Stimulated activated CD4-positive, alpha-beta T cell treated with anti-CD3 and anti-CD28 coated beads, TNF-alpha, amount 100 ng/mL, for 24 hours (primary cell): ENCODE measurements at places on chromosomes 12 and 14.

GRCh38 chr12:104329707-104330532, 26.4 kb downstream of the EID3 start:
- DNase-seq, result no peak

- DNase-seq, result no peak
Measured at GRCh38 chr12:88308825-88309224, 166.7 kb downstream of the TMTC3 start.

DNA sequence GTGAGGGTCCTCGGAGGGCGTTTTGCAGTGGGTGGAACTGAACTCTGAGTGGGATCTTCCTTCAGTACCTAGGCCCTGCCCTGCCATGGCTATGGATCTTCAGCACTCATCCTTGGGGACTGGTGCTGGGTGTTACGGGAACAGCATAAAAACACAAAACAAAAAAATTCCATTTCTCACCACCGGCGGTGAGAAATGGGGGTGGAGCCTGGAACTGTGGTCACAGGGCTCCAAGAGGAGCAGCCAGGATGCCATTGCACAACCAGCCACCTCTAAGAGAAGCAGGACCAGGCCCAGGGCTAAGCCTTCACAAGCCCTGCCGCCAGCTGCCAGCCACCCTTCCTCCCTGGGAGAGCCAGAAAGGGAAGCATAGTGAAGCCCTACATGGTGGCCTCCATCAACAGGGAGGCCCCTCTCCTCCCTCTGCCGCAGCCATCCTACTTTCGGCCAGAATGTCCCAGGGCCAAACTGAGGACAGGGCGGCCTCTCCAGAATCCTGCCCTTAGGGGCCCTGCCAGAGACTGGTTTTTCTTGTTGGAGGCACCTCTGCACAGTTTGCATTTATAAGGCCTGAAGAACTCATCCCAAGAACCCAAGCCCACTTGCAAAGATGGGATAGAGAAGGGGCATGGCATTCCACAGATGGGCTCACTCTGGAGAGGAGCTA, 76.5 kb downstream of the VCPKMT start:
- DNase-seq, result no peak

DNA sequence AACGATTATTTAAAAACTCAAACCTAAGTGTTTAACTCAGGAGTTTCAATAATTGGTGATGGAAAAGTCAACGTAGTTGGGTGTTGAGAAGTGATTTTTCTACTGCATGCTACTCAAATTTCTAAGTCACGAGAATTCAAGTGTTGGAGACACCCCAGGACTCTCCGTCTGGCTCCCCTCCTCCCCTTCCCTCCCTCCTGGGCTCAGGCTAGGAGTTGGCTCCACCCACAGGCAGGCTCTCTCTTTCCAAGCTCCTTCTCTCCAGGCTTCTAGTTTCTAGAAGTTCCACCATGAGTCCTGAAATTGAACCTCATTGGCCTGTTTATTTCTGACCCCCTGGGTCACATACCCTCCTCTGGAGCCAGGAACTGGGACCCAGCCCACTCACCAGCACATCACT, 73.0 kb downstream of the TMEM132D start:
- no peak for DNase-seq

DNA sequence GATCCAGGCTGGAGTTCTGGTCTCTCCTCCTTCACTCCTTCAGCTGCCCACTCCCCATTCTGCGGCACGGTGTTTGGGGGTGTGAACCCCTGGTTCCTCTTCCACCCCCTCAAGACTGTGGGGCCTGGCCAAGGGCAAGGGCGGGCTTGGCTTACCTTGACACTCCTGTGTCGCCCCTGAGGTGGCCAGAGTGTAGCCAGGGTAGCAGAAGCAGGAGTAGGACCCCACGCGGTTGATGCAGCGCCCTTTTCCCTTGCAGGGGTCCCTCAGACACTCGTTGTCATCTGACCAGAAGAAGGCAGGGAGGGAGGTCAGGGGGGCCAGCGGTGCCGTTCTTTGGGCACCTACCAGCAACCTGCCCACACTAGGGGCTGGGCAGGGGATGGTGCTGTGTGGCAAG, 28.2 kb downstream of the ISCA2 start:
- no peak for DNase-seq

DNA sequence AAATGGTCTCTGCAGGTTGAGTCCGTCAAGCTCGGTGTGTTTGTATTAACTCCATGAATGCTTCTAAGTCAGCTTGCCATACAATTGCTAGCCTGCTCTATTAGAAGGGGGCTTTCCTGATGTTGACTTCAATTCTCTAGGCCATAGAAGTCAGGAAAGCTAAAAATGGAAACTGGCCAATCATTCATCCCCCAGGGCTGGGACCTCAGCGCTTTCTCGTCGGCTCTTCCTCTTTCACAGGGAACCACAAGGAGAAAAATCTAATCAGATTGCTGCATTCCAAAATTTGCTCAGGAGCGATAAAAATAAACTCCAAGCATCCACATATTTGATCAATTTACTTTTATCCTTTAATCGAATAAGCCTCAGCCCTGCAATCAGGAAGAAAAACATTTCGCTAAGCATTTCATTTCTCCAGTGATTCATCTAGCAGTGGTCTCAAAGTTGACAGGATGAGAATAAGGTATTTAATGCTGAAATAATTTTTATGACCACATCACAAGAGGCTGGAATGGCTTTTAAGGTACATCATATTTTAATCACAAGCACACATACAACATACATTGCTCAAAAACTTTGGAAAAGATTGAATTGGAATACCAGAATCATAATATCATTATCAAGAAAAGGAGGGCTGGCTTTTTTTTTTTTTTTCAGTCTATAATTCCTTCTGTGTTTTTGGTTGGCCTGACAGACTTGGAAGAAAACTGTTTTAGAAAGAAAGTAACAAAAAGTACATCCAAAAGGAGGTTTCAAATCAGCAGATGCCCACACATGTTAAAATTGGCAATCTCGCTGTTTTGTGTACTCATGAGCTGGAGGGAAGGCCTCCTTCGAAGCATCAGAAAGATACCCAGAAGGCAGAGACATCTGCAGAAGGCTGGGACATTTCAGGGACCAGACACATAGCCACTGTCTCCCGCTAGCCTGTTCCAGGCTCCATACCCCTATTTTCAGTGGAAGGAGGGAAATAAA, 316.3 kb downstream of the NUAK1 start:
- no peak for DNase-seq
